ENCODE measurements at places on chromosomes 2 and 18.

- DNase-seq, result no peak
Measured at GRCh38 chr2:225017098-225017685, 25.1 kb downstream of the DOCK10 start.

DNA sequence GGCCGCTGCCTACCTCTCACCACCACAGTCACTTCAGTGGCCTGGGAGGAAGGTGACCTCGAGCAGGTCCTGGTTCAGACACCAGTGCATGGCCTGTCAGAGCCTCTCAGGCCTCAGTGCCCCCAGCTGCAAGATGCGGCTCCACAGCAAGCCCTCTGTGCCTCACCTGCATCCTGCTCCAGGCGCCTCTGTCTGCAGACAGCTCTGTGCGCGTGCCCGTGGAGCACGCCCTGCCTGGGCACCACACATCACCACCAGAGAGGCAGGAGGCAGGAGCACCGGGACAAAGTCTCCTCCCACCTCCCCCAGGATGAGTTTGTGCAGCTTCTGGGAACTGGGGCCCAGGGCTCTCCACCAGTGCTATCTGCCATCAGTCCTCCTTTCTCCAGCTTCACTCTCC, 98.7 kb downstream of the TFCP2L1 start:
- DNase-seq, result no peak

DNA sequence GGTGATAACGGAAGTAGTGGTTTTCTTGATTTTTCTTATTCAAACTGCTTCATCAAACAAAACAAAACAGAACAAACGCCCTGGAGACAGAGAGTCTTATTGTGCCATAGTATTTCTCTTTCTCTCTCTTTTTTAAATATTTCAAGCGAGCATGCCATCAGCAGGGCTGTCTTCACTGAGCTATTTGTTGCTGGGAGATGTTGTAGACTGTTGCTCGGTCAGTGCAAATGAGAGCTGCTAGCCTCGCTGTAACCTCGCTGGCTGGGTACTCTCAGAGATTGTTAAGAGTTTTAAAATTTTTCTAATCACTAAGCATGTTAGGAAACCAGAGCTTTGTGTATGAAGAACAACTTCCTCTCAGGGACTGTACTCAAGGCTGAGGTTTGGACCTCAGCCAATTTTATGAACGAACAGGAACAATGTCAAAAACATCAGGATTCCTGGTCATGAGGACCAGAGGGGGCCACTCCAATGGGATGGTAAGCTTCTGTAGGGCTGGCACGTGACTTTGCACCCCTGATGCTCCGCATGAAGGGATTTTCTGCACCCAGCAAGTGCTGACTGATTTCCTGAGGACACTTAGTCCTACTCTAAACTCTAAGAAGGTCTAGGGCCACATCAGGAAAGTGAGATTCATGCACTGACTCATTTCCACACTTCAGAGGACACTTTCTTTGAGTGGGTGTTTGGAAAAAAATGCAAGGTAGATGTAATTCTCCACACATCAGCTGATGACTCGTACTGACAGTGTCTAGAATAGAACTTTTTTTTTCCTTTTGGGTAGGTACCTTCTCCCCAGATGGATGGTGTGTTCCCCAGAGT, 59.8 kb upstream of the IL1R1 start:
- DNase-seq, result no peak

- no peak for DNase-seq
Measured at GRCh38 chr2:238127165-238128060, 11.1 kb upstream of the KLHL30 start.

DNA sequence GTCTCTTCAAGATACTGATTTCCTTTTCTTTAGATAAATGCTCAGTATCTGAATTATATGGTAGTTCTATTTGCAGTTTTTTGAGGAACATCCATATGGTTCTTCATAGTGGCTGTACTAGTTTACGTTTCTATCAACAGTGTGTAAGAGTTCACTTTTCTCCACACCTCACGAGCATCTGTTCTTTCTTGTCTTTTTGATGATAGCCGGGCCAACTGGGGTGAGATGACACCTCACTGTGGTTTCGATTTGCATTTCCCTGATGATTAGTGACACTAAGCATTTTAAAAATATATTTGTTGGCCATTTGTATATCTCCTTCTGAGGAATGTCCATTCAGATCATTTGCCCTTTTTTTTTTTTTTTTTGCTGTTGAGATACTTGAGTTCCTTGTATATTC, 458.8 kb downstream of the SETBP1 start:
- no peak for DNase-seq

DNA sequence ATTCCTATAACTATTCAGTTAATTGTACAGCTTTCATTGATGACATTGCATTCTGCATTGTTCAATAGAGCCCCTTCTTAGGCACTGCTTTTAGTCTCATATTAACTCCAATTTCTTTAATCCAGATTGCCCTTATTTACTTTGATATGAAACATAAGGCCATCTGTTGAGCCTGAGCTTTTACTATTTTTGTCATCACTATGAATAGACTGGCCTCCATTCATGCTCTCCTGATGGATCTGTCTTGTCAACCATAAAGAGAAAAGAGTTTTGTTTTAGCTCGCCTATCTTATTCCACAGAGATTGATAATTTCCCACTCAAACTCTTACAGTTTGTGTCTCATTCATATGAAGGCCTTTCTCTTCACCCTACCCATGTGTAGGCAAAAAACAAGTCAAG, 159.2 kb upstream of the DTNA start:
- DNase-seq, result no peak

GRCh38 chr18:46321955-46322354, 217.8 kb downstream of the HAUS1 start:
- DNase-seq, result no peak

DNA sequence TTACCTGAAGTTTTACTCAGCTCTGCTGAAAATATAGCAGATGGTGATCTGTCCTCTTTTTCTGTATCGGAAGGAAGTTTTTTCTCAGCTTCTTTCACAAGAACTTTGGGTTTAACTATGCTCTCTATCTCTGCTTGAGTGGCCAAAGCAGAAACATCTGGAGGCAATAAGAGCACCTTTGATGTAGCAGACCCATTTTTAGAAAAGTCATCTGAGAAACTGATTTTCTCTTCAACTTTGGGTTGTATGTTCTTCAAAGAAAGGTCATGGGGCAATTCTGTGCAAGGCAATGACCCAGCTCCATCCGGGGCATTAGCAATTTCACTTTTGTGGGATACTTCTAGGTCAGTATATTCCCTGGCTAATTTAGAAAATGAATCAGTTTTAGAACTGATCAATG, 25.2 kb downstream of the RTN4 start:
- no peak for DNase-seq

- no peak for DNase-seq
Measured at GRCh38 chr2:170544817-170545216, 170.3 kb upstream of the SP5 start.
